ENCODE measurements at places on chromosomes 5 and 9.

DNA sequence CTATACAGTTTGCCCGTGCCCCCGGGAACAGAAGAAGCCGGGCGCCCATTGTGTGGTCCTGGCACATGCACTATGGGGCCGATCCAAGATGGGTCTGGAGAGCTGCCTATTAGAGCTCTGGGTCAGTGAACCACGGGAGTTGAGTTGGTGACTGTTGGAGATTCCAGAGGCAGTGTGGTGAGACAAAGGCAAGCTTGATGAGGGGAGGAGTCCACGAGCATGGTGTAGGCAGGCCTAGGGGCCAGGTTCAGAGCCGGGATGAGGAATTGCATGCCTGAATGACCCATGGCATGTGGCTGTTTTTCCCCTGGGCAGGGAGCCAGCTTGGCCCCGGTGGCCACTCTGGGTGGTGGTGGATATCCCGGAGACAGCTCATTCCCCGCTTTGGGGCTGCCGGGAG, 84.4 kb upstream of the STC2 start:
- no peak for DNase-seq

- no peak for DNase-seq
Measured at GRCh38 chr9:23306731-23307130, 519.3 kb downstream of the ELAVL2 start.

- DNase-seq: peak; percentile 39
Measured at GRCh38 chr9:132002643-132003318, 76.9 kb downstream of the MED27 start.

GRCh38 chr5:150278916-150279315, 10.7 kb downstream of the CAMK2A start:
- peak; percentile 65 for DNase-seq

DNA sequence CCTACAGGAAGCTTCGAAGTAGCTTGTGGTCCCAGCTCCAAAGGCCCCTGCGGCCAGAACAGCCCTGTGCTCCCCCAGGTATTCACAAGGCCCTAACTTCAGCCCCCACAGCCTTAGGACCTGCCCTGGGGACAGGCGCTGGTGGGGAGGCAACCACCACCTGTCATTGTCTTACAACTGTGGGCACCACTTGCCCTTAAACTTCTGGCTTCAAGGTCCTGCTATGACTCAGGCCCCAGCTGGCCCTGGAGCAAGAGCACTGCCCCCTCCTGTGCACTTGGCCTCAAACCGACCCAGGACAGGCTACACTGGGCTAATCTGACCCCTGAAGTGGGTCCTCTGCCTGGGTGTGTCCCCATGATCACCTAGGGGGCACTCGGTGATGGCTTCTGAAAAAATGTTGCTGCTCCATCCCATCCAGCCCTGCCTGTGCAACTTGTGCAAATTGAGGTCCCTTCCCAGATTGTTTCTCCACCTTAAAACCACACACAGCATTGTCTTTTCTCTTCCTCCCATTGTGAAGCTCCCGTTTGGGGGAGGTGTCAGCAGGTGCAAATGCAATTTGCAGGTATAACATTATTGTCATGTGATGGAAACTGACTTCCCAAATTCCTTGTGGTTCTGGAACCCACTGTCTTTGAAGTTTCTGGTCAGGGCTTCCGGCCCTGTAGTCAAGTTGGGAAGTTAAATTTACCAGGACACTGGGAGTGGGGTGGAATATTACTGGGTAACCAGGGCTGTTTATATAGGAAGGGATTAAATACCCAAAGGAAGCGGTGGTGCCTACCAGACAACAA, 1.1 kb upstream of the PROB1 start:
- DNase-seq: no peak

- no peak for DNase-seq
Measured at GRCh38 chr5:123710031-123710430, 198.1 kb downstream of the CSNK1G3 start.

DNA sequence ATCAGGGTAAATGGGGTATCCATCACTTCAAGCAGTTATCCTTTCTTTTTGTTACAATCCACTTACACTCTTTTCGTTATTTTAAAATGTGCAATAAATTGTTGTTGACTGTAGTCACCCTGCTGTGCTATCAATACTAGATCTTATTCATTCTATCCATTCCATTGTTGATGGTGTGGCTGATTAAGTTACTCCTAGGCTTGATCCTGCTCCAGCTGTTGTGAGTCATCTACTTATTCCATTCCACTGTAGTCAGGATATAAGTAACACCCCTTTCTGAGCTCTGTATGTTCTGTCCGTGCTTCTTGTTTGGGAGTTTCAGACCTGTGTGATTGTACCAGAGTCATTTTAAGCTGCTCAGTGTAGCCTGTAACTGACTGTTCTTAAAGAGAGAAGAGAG, 122.5 kb upstream of the RUSC2 start:
- DNase-seq: peak; percentile 88

- no peak for DNase-seq
Measured at GRCh38 chr9:87500491-87501270, 3.0 kb downstream of the DAPK1 start.

GRCh38 chr9:136212345-136212950, 7.5 kb upstream of the LHX3 start:
- no peak for DNase-seq

- peak; percentile 93 for DNase-seq
Measured at GRCh38 chr5:60718166-60718892, 18.4 kb upstream of the DEPDC1B start.

DNA sequence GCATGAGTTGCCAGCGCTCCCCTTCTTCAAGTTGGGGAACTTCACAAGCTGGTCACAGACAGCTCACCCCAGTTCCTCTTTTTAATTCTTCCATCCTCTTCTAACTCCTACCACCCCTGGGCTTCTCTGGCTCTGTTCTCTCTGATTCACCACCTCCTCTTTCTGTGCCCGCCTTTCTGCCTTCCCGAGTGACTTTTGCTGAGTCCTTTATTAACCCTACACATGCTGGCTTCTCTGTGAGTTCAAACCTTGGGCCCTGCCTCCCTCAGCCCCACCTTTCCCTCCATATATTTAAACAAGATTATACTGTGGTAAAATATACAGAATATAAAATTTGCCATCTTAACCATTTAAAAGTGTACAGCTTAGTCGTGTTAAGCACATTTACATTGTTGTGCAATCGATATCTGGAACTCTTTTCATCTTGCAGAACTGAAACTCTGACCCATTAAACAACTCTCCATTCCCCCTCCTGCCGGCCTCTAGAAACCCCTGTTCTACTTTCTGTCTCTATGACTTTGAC, 32.0 kb downstream of the SLC46A2 start:
- peak; percentile 46 for DNase-seq

DNA sequence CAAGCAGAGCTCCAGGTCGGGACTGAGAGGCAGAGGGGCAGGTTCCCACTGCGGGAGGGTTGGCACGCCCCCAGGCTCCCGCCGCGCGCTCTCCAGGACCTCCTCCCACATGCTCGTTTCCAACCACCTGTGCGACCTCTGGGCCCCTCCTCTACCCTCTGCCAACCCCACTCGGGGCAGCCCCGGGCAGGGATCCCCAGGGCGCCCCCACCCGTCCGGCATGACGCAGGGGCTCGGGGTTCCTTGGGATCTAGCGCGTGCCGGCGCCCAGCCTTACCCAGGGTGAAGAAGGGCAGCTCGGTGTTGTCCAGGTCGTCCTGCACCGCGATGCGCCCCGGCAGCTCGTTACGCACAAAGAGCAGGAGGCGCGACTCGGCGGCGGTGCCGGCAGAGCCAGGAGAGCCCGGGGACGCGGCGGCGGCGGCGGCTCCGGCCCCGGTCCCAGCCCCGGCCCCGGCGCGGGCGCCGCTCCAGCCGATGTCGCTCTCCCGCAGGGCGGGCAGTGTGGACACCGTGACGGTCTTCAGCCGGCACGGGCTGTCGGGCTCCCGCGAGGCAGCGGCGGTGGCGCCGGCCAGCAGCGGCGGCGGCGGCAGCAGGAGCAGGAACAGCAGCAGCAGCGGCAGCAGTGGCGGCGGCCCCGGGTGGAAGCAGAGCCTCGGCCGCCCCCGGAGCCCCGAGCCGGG, 494 bp downstream of the ASTN2 start:
- DNase-seq: peak; percentile 24
